Esophagus squamous epithelium (tissue), 5 donors: ENCODE measurements at places on chromosomes 12 and 14.

DNA sequence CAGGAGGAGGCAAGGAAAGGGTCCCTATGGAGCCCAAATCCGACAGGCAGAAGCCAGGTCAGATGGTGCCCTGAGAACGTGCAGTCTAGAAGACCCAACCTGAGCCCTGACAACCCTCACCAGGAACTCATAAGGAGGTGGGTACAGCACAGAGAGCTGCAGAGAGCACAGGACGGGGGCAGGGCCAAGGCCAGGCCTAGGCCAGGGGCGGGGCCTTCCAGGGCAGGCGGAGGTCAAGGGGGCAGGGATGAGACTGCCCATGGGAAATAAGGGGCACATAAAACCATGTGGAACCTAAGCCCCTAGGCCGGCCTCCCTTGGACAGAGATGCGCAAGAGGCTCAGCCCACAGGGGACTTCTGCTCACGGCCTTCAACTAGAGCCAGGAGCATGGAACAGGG is 45.1 kb downstream of the SSH1 start:
- DNase-seq, result no peak

- no peak for DNase-seq
Measured at GRCh38 chr12:129903092-129903945, 506 bp downstream of the TMEM132D start.

DNA sequence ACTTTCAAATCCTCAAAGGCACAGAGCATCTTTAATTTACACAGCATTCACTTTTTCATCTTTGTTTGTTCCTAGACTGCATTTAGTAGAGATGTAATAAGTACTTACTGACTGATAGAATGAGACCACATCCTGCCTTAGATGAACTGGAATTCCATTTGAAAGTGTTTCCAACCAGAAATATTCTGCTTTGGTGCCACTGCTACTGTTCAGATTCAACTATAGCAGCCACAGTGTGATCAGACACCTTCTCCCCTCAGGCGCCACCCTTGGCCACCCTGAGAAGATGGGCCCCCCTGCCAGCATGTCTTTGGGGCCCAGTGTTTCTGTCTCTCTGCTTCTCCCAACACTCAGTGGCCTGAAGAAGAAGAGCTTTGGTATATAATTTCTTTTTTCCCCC is 449.1 kb downstream of the RAD51B start:
- DNase-seq, result no peak

DNA sequence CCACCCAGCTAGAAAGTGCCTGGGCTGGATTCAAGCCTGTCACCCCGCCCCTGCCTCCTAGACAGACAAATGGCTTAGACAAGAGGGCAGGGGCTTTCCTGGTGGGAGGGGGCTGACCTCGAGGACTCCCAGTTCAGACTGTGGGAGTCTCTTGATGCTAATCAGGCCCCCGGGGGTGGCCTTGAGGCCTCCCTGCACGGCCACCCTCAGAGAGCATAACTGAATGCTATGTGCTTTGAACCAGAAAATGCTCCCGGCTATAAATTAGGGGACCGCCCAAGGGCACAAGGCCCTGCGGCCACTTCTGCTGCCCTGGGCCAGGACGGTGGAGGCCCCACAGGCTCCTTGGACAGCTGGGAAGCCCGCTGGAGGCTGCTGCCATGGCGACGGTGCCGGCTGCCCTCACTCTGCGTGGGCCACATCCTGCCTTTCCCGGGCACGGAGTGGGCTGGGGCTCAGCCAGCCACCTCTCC is 111.0 kb upstream of the NCOR2 start:
- no peak for DNase-seq

DNA sequence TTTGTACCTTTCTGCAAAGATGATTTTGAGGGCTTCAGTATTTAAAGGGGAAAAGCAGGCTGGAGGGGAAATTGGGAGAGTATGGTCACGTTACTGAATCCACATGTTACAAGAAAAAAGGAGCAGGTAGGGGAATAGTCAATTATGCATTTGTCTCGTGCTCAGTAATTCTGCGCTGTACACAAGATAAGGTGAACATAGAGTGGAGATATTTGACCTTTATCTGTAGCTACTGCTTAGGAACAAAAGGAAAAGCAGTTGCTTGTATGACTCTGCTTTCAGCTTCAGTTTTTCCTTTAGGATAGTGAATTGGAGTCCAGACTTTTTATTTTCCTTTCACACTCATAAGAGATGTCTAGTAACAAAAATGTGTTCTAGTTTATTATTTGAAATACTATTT is 49.8 kb downstream of the FBXO33 start:
- no peak for DNase-seq

DNA sequence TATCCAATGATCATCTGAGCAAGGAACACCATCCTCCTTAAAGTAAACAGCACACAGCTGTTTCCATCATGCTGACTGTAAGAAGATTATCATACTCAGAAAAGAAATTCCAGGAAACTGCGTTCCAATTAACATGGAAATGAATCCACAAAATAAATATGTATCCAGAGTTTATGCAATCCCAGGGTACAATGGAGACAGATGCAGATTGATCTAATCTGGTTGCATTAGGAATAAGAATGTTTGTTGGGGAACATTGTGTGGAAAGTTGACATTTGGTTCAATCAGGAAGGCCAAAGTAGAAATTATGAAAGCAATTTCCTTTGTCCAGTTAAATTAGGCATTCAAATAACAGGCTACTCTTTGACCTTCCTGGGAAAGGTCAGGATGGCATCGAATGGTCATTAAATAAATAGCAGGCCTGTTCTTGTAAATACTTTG is 236.9 kb upstream of the AMIGO2 start:
- no peak for DNase-seq

DNA sequence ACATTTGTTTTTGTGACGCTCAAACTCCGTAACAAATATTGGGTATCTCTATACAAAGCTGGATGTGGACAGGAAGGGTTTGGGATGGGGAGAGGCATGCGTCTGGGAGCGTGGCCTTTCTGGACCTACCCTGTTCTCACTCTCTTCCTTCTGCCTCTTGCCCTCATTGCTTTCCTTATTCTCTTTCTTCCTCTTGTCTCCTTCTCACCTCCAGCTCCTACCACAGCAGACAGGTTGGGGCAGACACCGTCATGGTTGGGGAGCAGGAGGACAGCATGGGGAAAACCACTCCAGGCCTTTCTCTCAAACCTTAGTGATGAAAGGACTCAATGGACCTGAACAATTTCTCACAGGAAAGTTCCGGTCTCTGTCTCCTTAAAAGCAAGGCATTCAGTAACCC is 465.3 kb downstream of the RAD51B start:
- DNase-seq, result no peak

- DNase-seq, result no peak
Measured at GRCh38 chr14:36054353-36055051, 122.0 kb downstream of the PTCSC3 start.

DNA sequence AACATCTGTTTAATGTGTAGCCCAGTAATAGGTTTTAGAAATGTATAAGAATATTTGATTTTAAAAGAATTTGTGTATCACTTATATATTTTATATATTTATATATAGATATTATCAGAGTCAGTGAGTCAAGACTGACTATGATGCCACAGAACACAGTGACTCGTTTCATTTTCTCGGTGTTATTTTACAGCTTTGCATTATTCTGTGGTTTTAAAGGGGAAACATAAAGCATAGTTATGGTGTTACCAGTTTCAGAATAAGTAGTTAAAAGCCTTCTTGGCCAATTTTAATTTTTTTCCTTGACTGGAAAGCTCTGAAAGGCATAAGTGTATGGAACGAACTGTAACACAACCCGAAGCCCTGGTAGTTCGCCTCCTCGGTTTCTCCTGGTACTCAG is 91.0 kb downstream of the GRIP1 start:
- DNase-seq, result no peak

DNA sequence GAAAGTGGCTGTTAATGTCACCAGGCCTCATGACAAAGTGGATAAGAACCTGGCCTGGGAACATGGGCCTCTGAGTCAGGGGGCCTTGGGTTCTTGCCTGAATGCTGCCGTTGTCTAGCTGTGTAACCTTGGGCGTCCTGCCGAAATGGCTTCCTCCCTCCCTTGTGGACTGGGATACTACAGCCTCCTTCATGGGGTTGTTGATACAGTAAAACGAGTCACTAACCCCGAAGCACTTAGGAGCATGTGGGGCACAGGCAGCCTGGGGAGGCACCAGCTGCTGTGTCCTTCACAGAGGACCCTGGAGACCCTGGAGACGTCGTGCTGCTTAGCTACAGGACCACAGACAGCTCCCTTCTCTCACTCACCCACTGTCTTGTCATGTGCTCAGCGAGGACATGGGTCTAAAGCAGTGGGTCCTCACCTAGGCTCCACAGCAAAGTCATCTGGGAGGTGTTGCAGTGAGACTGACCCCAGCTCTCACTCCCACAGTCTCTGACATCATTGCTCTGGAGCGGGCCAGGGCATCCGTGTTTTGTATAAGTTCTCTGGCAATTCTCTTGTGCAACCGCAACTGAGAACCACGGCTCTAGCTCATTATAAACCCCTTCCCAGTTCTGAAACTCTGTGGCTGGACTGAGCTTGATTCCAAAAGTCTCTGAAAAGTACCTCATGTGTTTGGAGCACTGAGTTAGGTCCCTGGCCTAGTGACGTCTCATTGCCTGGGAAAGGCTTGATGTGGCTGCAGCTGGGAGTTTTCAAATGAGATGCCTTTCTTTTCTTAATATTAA is 42.1 kb downstream of the SERPINA3 start:
- DNase-seq, result no peak

DNA sequence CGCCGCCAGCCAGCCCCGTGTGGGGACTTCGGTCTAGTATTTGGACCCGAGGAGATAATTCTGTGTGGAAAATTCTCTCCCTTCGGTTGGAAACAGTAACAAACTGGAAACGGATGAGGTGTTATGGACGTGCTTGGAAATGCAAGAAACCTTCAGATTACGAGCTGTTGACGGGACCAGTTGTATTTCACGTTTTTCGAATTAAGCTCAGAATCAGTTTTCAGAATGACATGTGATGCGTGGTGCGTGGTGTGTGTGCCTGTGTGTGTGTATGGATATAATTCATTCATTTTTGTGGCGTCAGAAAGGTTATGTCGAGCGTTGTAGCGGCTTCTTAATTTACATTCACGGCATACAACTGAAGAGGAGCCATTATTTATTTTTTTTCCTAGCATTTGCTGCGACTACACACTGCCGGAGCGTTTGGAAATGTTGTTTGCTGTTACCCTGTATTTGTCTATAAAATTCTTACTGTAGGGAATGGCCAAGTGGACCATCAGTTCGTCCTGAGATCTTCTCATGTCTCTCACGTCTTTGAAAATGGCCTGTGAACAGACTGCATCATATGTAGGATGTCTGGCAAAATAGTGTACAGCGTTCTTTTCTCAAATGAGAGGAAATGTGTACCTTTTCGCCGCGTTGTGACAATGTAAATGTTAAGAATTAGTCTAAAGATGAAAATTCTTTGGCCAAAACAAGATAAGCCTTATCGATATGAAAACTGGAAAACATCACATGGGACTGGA is 1.3 kb downstream of the TRAF3 start:
- DNase-seq, result no peak

DNA sequence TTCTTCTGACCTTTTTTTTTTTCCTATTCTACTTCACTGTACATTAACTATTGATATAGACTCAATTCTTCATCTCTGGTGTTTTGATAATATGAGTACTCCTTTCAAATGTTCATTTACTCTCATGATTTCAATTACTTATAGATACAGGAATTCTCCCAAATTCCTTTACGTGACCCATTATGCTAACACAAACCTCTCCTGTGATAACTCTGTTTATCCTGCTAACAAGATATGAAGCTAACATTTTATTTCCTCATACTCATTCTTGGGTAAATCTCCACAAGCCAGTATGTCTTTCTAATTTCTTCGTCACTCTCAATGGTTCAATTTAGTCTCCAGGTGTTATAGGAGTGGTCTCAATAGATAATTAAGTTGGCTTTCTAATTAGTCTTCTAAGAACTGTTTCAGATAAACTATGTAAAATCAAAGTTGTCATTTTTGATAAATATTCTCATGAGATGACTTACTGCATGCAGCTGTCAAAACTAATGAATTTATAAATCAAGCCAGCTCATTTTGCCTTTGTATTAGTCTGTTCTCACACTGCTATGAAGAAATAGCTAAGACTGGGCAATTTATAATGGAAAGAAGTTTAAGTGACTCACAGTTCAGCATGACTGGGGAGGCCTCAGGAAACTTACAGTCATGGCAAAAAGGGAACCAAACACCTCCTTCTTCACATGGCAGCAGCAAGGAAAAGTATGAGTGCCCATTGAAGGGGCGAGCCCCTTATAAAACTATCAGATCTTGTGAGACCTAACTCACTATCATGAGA is 130.6 kb upstream of the MYF6 start:
- DNase-seq, result no peak

- DNase-seq, result no peak
Measured at GRCh38 chr12:3310271-3311026, 180.6 kb upstream of the PRMT8 start.

GRCh38 chr14:75445236-75445635 is 17.4 kb downstream of the JDP2 start:
- DNase-seq, result no peak

GRCh38 chr12:108896336-108896735 is 16.4 kb downstream of the DAO start:
- DNase-seq, result no peak

DNA sequence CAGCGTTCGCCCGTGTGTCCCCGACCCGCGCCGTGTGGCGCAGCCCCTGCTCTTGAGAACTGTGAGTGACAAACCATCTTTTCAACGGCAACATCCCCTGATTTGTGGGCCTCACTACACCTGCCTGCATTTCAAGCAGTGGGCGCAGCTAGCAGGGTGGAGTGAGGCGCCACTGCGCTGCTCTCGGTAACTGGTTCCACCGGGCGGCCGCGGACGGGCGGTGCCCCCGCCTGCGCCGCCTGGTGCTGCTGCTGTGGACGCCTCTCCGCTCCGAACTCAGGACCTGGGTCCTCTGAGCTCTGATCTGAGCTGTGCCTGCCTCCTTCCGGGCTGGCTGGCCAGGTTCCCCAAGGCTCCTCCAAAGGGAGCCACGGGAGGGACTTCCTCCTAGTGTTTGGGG is 5.9 kb upstream of the DEGS2 start:
- DNase-seq, result no peak

DNA sequence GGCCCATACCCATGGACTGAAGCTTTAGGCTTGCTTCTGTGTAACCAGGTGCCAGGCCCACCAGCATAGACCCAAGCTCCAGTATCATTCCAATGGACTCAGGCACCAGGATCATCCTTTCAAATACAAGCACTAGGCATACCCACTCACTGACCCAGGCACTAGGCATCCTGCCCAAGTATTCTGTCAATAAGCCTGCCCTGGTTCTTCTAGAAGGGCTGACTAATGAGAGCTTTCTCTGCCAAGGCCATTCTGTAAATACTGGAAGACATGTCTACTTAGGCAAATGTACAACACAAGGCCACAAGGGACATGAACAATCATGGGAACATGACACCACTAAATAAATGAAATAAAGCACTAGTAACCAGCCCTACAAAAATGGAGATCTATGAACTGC is 352.2 kb downstream of the FSCB start:
- no peak for DNase-seq

DNA sequence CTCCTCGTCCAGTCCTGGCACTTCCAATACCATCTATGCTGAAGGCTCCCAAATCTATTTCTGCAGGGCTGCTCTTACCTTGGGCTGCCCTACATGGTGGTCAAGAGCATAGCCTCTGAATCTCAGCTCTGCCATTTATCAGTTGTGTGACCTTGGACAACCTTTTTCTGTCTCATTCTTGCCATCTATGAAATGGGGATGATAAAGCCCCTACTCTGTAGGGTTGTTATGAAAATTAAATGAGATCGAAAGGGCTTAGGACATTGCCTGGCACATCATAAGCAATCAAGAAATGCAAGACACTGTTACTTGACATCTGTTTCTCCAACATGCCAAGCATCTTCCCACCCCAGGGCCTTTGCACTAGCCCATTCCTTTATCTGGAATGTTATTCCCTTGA is 45.5 kb upstream of the GPATCH2L start:
- DNase-seq, result no peak

- DNase-seq, result no peak
Measured at GRCh38 chr12:124898200-124898922, 16.1 kb downstream of the UBC start.
